ENCODE measurements at places on chromosomes 16 and 17.

GRCh38 chr16:64657316-64658011 is 464.4 kb downstream of the CDH11 start:
- no peak for DNase-seq

GRCh38 chr16:56311208-56312027 is 113.9 kb downstream of the AMFR start:
- no peak for DNase-seq

DNA sequence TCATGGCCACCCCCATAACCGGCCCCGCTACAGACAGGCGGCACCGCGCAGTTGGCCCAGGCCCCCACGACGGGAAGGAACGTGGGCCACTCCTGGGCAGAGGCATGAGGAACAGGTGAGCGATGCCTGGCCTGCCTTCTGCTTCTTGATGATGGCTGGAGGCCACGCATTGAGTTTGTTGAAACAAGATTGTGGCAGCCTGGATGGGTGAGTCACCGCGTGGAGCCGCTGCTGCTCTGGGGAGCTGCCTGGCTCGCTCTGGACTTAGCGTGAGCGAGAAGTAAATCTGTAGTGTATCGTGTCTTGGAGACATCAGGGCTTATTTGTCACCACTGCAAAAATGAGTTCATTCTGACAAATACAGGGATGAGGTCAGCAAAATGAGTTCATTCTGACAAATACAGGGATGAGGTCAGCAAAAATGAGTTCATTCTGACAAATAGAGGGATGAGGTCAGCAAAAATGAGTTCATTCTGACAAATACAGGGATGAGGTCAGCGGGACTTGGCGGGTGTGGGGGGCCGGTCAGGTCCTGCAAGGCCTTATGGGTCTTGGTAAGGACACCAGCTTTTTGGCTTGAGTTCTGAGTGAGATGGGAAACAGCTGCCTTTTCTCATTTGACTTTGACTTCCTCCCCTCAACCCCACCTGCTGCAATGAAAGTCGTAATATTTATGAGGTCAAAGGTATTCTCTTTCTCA is 93.0 kb downstream of the SEC14L1 start:
- no peak for DNase-seq

- no peak for DNase-seq
Measured at GRCh38 chr16:71217506-71217905, 13.0 kb downstream of the HYDIN start.

DNA sequence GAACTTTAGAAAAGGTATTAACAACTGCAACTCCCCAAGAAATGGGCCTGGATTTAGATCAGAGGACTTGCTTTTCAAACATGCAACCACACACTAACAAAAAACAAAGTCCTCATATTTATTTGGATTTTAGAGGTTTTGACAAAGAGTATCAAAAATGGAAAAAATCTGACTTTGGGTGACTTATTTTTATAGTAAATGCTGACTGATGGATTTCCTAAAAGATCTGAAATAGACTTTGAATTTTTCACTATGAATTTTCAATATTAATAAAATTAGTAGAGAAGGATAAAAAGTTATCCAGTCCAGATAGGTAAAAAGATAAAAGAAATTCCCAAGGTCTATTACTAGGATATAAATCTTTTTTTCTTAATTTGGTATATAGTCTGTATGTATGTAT is 253.5 kb downstream of the KCNJ2 start:
- DNase-seq: no peak

- no peak for DNase-seq
Measured at GRCh38 chr17:263271-263670, 81.8 kb upstream of the DOC2B start.

DNA sequence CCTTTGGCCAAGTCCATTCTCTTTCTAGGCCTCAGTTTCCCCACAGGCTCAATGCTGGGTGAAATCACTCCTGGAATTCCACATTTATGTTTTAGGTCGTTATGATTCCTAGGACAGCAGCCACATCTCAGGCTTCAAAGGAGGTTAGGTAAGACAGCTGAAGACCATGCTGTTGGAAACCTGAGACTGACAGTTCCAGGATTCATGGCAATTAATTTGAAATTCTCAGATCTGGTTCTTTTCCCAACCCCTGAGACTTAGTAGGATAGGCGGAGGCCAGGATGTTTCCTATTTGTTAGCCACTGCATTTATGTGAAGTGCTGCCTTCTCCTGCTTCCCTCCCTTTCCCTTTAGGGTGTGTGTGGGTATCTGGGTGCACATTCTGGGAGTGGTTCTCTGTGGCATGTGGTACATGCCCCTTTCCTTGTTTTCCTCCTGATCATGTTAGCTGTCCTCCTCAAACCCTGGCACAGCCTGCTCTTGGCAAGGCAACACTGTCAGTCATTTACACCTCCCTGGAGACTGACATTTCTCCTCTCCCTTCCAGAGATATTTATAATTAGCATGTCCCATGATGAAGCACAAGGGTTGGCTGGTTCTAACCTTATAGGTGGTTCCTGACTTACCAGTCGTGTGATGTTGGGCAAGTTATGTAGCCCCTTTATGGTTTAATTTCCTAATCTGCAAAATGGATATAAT is 91.4 kb upstream of the SALL1 start:
- no peak for DNase-seq

- no peak for DNase-seq
Measured at GRCh38 chr17:49349541-49349940, 12.5 kb downstream of the ZNF652 start.

DNA sequence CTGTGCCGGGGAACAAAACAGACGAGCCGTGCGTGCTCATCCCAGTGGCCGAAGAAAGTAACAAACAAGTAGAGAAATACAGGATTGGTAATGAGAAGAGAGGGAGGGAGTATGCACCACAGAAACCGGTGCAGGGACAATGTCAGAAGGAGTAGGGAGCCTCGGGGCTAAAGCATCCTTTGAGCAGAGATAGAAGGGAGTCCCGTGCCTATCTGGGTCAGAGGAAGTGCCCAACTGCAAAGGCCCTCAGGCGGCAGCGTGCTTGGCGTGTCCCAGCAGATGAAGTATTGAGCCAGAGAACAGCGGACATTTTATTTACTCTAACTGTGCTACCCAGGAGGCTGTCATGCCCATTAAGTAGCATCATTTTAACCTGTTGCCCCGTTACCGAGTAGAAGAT is 114.9 kb upstream of the CACNG5 start:
- DNase-seq: no peak

- no peak for DNase-seq
Measured at GRCh38 chr16:15770107-15770506, 86.7 kb downstream of the MYH11 start.

- no peak for DNase-seq
Measured at GRCh38 chr17:69810326-69810965, 264.6 kb upstream of the KCNJ16 start.

DNA sequence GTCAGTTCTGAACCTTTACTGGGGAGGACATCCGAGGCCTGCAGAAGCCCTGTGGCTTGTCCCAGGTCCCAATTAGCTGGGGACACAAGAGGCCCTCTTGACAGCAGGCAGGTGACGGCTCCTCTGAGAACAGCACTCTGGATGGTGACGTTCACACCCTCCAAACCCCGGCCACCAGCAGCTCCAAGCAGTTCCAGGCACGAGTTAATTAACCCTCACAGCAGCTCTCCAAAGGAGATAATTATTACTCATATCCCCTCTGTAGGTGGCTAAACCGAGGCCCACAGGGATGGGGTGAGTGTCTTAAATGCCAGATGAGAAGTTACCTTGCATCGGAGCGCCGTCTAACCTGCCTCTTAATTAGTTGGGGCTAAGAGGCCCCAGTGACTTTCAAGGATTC is 168.9 kb upstream of the CIBAR2 start:
- DNase-seq: no peak

GRCh38 chr16:75304521-75305363 is 53.3 kb upstream of the BCAR1 start:
- peak; percentile 76 for DNase-seq

DNA sequence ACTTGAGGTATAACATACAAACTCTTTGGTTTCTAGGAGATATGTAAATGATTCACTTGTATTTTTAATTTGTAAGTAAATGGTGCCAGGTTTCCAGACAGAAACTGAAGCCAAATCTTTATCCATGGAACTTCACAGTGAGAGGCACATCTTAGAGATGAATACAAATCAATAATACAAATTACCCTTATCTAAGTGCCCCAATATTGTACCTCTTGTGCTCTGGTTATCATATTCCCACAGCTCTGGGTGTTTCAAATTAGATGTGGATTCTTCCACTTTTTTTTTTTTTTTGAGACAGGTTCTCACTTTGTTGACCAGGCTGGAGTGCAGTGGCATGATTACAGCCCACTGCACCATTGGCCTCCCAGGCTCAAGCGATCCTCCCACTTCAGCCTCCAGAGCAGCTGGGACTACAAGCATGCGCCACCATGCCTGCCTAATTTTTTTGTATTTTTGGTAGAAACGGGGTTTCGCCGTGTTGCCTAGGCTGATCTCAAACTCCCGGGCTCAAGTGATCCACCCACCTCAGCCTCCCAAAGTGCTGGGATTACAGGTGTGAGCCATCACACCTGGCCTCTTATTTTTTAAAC is 38.0 kb upstream of the DHX40 start:
- DNase-seq: no peak

- DNase-seq: no peak
Measured at GRCh38 chr17:6496116-6496481, 51.8 kb downstream of the PIMREG start.

DNA sequence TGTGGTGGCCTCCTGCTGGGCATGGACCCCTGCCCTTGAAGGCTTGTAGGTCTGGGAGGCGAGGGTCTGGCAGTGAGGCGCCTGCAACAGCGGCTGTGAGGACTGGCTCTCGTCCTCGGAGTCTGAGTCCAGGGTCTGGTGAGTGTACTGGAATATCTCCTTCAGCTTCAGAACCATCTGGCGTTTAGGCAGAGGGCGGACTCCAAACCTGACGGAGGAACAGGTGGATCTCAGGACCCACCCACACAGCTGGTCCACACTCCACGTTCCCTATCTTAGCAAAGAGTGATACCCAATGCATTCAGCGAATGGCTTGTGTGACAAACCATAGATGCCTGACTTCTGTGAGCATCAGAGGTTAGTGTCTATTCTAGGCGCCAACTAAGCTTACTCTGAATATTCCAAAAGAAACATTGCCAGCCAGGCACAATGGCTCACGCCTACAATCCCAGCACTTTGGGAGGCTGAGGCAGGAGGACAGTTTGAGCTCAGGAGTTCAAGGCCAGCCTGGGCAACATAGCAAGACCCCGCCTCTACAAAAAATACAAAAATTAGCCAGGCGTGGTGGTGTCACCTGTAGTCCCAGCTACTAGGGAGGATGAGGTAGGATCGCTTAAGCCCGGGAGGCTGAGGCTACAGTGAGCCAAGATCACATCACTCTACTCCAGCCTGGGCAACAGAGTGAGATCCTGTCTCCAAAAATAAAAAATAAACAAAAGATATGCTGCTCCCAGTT is 6.3 kb upstream of the NLRC3 start:
- DNase-seq: no peak

- DNase-seq: no peak
Measured at GRCh38 chr17:78522031-78522809, 55.0 kb downstream of the DNAH17 start.

GRCh38 chr16:6125483-6126259 is 1028.1 kb upstream of the EEF2KMT start:
- DNase-seq: no peak

- DNase-seq: peak; percentile 76
Measured at GRCh38 chr17:28613931-28614381, at the start of gene RSKR. Gene RSKR, minus strand, starts transcription at chr17:28614185. Its CDS starts 24 bp downstream, at chr17:28614161.

DNA sequence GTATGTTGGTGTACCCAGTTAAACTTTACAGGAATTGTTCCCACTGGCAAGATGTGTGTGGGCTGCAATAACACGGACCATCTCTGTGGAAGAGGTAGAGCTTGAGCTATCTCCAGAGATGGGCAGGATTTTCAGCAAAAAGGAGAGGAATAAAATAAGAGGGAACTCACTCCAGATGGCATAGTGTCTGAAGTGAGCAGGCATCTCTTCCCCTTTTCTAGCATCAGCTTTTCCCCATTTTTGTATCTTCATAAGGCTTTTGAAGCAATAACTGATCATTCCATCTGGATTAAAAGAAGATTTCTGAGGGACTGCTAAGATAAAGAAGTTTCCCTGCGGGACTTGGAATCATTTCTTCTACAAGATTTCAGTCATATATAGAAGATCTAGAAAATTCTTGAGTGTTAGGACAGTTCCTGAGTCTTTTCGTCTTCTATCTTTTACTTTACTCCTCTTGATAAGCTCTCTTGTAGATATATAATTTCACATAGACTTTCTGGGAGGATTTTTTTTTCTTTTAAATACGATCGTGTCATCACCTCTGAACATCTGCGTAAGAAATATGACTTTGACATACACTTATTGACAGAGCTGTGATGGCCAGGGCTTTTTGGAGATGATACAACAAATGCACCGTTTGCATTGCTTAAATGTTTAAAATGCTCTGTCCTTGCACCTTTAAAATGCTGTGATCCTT is 2.1 kb downstream of the CPD start:
- DNase-seq: no peak

DNA sequence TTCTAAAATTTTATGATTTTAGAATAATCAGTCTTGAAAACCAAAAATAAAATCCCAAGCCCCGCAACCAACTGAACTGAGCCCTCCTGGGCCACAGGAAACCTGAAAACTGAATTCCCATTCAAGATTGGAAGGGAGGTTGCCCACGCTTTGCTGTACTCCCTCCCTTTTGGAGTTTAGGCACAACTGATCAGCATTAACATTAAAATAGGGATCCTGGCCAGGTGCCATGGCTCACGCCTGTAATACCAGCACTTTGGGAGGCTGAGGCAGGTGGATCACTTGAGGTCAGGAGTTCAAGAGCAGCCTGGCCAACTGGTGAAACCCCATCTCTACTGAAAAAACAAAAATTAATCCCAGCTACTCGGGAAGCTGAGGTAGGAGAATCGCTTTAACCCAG is 52.7 kb upstream of the NETO2 start:
- no peak for DNase-seq

DNA sequence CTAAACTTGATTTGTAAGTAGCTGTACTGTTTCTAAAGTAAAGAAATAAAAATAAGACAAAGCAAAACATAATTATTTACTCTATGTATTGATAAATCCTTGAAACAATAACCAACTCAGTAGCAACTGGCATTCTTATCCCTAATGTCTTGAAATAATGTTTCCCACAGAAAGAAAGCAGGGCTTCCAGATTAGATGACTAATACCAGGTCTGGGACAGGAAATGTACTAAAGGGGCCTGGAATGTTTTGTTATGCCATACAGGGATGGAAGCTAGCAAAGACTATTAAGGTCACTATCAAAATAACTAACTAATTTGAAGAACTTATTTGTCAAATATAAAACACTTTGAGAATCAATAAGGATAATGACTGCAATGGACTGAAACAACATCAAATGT is 82.1 kb downstream of the CFDP1 start:
- no peak for DNase-seq

GRCh38 chr16:24045641-24046040 is 209.9 kb downstream of the PRKCB start:
- no peak for DNase-seq

DNA sequence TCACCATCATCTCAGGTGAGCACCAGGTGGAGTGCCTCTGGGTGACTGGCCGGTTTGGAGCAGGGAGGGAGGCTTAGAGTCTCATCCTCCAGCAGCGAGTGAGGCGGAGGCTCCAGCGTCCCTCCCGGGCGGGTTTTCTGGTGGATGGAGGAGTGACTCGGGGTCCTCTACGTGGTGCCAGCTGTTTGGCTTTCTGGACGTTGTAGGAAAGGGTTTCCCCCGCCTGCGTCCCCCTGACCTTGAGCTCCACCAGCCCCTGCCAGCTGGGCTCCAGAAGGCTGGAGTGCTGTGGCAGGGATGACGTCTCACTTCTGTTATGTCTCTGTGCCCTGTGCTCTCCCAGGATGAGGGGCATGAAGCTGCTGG is 522 bp downstream of the DNASE1 start:
- DNase-seq: no peak

GRCh38 chr17:54891176-54891821 is 9.4 kb upstream of the TOM1L1 start:
- DNase-seq: no peak
